ENCODE measurements at places on chromosomes 5 and 9.

DNA sequence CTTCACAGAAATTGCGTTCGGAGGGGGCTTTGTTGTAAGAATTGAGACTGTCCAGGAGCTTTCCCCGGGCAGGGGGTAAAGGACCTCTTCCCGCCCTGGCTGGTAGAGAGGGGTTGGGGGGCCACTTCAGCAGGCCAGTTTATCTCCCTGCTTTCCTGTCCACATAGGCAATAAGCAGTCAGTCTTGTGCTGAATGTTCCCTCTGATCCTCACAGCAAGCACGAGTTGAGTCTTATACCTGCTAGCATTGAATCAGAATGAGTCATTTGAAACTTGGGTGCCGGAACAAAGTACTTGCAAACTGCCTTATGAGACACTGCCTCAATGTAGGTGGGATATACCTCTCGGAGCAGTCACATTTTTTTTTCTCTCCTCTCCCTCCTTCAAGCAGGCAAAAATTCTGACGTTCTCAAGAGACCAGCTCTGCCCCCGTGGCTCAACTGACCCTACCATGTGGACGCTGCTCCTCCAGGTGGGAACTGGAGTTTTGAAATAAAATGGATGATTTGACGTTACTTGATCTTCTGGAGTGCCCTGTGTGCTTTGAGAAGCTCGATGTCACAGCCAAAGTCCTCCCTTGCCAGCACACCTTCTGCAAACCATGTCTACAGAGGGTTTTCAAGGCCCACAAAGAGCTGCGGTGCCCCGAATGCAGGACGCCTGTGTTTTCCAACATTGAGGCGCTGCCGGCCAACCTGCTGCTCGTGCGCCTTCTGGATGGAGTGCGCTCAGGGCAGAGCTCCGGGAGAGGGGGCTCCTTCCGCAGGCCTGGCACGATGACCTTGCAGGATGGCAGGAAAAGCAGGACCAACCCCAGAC, 1.3 kb downstream of the SH3RF2 start:
- DNase-seq = no peak

- DNase-seq = no peak
These were observed 101.2 kb downstream of the PARP8 start for GRCh38 chr5:50767588-50767987.

DNA sequence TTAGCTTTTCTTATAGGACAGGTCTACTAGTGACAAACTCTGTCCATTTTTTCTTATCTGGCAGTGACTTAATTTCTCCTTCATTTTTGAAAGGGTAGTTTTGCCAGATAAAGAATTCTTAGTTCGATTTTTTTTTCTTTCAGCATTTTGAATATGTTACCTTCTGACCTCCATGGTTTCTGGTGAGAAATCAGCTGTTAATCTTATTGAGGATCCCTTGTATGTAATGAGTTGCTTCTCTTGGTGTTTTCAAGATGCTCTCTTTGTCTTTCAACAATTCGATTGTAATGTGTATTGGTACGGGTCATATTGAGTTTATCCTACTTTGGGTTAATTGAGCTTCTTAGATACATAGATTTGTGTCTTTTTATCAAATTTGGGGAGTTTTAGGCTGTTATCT, 12.5 kb downstream of the PAIP2 start:
- DNase-seq = no peak

- DNase-seq = no peak
These were observed 194.4 kb downstream of the DEPDC1B start for GRCh38 chr5:60505373-60506171.

- no peak for DNase-seq
These were observed 154.7 kb downstream of the FAM114A2 start for GRCh38 chr5:153883854-153884611.

DNA sequence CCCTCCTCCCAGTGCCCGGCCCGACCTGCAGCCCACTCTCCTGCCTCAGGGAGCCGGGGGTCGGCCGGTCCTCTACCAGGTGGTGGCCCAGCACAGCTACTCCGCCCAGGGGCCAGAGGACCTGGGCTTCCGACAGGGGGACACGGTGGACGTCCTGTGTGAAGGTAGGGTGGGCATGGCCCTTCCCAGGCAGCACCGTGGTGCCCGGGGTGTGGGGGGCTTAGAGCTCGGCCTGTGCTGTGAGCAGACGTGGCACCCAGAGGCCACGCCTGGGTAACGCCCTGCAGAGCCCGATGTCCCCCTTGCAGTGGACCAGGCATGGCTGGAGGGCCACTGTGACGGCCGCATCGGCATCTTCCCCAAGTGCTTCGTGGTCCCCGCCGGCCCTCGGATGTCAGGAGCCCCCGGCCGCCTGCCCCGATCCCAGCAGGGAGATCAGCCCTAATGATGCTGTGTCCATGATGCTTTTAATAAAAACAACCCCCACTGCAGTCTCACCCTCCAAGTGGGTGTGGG, 7.2 kb downstream of the ENTPD8 start:
- no peak for DNase-seq

GRCh38 chr9:21615018-21615417, 132.9 kb upstream of the IFNE start:
- no peak for DNase-seq

DNA sequence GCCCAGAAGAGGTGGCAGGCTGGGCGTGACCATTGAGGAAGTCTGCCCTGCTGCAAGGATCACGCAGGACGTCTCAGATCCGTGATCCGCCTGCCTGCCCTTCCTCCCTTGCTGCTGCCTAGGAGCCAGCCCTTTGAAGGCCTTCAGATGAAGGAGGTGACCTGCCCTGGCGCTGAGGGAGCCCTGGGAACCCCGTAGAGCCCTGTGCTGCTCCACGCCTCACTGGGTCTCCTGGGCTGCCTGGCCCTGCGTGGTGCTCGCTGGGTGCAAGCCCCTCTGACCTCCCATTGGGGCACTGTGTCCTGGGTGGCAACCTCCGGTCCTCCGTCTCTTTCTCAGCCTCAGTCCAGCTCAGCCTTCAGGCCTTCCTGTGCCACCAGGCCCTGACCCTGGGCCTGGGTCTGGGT, 295.3 kb upstream of the IRX4 start:
- DNase-seq = no peak

DNA sequence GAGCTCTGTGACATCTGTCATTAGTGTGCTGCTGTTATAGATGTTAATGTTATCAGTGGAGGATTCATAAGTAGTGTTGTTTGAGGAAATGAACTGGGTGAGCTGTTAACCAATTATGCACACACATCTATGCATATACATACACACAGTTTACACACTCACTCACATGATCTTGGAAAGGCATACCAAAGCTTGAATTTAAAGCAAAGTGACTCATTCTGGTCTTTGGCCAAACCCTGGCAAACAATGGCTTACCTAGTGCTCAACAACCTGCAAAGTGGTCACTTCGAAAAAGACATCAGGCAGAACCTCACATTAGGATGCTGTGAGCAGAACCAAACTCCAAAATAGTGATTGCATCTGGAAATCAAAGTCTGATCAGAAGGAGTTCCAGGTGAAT, 1037.3 kb upstream of the CDH6 start:
- DNase-seq = no peak

GRCh38 chr5:133754575-133755169, 142.3 kb upstream of the FSTL4 start:
- DNase-seq = peak; percentile 5

DNA sequence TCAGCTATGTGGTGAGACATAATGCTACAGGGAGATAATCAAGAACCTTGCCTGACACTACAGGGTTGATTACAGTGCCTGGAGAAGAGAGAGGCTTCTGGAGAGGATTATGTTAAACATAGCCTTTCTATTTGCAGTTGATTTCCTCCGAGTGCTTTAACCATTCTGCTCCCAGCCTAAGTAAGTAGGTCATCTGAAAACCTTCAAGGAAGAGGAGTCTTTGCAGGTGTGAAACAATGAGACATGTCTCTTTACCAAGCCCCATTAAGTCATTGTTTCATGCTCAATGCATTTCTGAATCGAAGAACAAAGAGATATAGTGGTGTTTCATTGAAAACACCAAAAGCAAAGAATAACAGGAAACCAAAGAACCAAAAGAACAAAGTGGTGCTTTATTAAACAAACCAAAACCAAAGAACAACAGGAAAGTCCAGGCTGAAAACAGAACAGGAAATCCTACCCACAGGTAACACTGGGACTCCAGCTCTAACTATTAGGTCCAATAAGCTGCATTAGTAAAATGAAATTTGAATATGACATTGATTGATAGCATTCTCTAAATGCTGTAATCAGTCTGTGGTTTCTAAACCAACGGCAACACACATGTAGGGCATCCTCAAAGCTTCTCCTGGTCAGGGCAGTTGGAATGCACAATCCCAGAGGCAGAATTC, 113.3 kb upstream of the SPATA31D4 start:
- DNase-seq = no peak

DNA sequence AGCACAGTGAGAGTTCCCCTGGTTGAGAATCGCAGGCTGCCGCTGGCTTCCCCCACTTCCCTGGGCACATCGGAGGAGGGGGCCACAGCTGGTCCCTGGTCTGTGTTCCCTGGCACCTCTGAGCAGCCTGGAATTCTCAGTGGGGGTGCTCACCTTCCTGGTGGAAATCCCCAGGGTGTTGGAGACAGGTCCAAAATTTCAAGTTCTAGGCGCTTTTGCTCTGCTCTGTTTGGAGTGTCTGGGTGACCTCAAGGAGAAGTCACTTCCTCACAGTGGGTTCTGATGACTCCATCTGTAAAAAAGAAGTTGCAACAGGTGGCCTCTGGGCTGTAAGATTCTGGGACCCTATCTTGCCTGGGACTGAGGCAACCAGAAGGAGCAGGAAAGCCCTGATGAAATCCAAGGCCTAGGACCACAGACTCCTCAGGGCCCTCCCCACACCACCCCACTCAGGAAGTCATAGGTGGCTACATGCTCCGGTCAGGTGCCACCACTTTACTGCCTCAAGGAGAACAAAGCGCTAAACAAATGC, at the start of gene TRAF1:
Gene TRAF1 (minus strand): TSS at position 400 of the 532 bp plus-strand sequence. CDS start 721 bp downstream, outside the sequence.
- DNase-seq = no peak

DNA sequence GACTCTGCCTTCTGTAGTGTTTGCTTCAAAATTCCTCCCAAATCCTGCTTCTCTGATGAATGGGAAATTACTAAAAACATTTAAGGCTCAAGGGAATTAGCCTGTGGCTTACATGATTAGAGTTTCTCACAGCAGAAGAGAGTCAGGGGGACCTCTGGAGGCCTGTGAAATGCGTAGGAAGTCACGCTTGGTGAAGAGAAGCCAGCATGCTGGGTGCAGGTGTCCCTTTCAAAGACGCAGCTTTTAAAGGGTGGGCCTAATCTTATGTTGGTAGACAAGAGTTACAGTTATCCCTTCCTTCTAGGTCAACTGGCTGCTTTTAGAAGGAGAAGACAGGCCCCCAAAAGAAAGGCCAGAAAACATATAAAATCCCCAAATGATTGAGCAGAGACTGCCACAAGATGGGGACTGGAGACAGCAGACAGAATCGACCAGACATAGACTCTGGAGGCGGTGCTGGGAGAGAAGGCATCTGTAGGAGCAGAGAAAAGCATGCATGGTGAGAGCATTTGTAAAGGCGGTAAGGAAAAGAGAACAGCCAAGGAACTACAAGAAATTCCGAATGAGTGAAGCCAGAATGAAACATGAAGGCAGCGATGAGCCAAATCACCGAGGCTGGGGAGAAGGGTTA, 42.3 kb downstream of the B4GALT1 start:
- DNase-seq = no peak

DNA sequence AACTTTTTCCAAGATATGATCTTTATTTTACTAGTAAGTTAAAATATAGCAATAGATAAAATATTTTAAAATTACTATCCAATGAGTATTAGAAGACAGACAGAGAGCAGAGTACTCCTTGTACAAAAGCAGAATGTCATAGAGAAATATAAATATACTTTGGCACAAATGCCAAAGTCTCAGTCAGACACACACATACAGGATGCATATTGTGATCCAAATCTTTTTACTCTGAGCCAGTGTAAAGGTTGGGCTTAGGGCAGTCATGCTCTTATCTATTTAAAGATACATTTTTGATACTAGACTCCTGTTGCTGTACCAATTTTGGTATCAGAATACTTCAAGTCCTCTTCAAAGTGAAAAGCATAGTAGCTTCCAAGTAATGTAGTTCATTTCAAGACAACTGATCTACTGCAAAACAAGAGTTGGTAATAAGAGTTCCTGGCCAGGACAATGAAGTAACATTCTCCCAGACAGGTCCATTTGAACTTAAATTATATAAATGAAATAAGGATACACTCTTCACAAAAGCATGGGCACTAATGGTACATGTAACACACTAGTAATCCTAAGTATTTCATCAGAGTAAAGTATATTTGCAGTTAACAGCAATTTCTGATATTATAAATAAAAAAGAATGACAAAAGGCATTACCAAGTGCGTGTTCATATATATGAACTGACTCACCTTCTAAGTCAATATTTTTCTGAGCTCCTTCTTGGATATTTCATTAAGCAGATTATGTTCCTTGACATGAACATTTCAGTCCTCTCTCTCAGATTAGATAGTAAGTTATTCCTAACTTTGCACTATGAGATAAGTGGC, 10.5 kb downstream of the PFDN1 start:
- DNase-seq = no peak

GRCh38 chr5:84260140-84260539, 124.5 kb downstream of the EDIL3 start:
- no peak for DNase-seq

DNA sequence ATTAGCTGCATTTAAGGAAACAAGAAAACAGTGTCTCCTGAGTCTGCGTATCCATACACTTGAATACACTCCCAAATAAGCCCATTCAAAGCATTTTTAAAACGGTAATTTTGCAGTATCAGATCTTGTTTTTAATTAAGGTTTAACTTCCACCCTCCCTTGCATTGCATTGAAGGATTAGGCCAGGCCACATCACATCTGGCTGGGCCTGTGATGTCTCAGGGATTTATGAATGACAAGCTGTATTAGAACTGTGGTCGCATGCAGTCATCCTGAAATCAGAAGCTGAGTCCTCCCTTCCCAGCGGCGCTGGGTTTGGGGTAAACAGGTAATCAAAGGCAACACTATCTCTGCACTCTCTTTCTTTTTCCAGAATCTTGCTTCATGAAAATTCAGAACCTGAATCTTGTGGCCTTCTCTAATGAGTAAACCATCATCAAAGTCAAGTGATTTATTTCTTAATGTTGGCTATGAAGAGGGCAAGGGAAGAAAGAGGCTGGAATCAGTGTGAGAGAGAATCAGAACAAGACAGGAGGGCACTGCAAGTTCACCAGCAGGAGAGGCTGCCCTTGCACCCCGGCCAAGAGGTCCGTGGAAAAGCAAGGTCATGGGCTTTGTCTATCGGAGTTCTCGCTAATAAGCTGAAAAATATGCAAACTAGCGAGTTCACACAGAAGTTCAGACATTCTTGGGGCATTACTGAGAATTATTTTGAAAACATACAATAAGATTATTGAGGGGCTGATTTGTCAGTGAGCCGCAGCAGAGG, 80.0 kb upstream of the ZSWIM6 start:
- no peak for DNase-seq
